Central memory CD8-positive, alpha-beta T cell (primary cell): ENCODE measurements at places on chromosomes 12 and 14.

- H3K27me3 ChIP-seq, result peaks cover 27% of the 10 kb centered on the region
- H3K4me3 ChIP-seq, result no peak overlapping the region
- H3K36me3 ChIP-seq, result peaks cover 4% of the 10 kb centered on the region
- DNase-seq, result no peak
Measured at GRCh38 chr14:24411443-24412389, 12.9 kb downstream of the NYNRIN start.

DNA sequence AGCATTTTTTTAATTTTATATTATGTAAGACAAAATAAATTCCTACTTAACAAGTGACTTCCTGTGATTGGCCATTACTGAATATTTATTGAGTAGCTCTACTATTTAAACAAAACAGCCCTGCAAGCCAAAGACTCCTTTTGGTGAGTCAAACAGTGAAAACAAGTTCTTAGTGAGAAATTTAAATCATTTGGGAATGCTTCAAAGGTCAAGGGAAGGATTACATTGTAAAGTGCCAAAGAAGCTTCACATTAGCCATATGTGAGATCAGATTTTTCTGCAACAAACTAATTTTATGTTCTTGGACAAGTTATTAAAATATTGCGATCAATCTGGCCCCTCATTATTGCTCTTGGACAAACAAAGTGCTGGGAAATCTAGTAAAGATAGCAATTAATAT is 795.4 kb upstream of the MGAT4C start:
- H3K4me1 ChIP-seq, result no peaks in the 10 kb centered on the region
- H3K4me3 ChIP-seq, result no peak overlapping the region
- H3K36me3 ChIP-seq, result no peaks in the 10 kb centered on the region
- no peaks in the 10 kb centered on the region for H3K27me3 ChIP-seq
- no peak overlapping the region for H3K27ac ChIP-seq
- DNase-seq, result no peak

DNA sequence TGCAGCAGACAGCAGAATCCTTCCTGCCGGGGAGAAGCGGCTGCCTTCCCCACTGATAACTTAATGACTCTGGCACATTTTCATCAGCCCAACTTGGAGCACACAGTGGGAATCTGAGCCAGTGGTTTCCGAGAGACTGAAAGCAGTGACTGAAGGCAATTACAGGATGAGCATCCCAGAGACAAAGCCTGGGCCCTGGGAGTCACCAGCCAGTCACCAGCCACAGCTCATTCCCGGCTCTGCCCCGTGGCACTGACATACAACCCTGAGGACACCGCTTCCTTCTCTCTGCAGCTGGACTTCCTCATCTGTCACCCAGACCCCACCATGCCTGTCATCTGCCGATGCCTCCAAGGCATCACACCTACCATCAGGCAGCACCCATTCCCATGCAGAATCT is 192.3 kb downstream of the DPF3 start:
- H3K4me3 ChIP-seq, result no peak overlapping the region
- H3K4me1 ChIP-seq, result no peaks in the 10 kb centered on the region
- DNase-seq, result no peak
- H3K36me3 ChIP-seq, result no peaks in the 10 kb centered on the region

DNA sequence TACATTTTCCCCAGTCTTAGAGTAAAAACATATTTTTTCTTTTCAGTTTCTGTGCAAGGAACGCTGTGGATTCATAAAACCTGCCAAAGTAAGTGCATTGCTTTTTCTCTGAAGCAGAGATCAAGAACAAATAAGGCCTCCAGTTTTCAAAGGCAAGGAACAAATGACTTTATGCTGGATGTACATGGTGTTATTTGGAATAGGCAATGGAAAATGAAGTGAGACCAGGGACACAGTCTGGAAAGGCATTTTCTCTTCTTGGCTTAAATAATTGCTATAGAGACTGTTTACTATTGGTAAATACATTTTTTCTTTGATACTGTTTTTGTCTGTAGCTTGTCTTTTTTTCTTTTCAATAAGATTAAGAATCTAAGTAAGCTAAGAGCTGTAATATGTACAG is 725.9 kb upstream of the MDGA2 start:
- no peak overlapping the region for H3K27ac ChIP-seq
- DNase-seq, result no peak
- H3K4me3 ChIP-seq, result no peak overlapping the region

DNA sequence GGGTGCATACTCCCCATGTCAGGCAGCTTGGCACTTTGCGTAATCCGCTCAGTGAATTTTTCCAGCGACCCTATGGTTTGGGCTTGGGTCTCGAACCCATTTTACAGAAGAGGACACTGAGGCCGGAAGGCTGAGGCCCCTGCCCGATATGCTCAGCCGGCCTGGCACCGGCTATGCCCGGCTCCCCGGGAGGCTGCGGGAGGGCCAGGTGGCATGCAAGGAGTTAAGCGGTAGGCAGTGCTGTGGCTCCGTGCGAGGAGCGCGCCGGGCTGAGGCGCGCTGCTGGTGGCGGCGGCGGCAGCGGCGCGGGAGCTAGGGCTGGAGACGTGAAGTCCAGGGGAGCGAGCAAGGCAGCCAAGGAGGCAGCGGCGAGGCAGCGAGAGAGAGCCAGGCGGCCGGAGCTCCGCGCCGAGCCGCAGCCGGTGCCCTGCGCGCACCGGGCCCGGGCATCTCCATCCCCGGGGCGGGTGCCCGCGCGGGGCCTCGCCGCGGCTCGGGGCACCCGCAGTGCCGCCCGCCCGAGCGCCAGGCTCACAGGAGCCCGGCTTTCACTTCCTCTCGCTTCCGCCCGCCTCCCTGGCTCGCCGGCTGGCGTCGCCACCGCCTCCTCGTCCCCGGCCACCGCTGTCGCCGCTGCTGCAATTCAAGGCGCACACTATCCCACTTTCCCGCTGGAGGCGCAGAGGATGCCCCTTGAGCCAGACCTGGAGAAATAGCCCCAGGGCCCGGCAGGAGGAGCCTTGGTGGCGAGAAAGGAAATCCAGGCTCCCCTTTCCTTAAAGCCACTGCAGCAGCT is at the start of gene WSCD2:
Gene WSCD2, plus strand, starts transcription at position 272 of the 796 bp plus-strand sequence. CDS start 66,545 bp downstream, outside the sequence.
- H3K27me3 ChIP-seq, result peaks cover 80% of the 10 kb centered on the region
- H3K4me3 ChIP-seq, result peak within 1 kb of the TSS; percentile 33
- no peak for DNase-seq
- H3K27ac ChIP-seq, result no peak within 1 kb of the TSS

- no peak for DNase-seq
- no peaks in the 10 kb centered on the region for H3K4me1 ChIP-seq
- no peak overlapping the region for H3K27ac ChIP-seq
- no peaks in the 10 kb centered on the region for H3K36me3 ChIP-seq
- no peaks in the 10 kb centered on the region for H3K27me3 ChIP-seq
Measured at GRCh38 chr14:90554341-90554740, 157.5 kb downstream of the CALM1 start.

- peaks cover 16% of the 10 kb centered on the region for H3K4me1 ChIP-seq
- H3K27ac ChIP-seq, result no peak overlapping the region
- peaks cover 7% of the 10 kb centered on the region for H3K36me3 ChIP-seq
- H3K27me3 ChIP-seq, result no peaks in the 10 kb centered on the region
Measured at GRCh38 chr12:3607039-3607720, 116.2 kb downstream of the PRMT8 start.

DNA sequence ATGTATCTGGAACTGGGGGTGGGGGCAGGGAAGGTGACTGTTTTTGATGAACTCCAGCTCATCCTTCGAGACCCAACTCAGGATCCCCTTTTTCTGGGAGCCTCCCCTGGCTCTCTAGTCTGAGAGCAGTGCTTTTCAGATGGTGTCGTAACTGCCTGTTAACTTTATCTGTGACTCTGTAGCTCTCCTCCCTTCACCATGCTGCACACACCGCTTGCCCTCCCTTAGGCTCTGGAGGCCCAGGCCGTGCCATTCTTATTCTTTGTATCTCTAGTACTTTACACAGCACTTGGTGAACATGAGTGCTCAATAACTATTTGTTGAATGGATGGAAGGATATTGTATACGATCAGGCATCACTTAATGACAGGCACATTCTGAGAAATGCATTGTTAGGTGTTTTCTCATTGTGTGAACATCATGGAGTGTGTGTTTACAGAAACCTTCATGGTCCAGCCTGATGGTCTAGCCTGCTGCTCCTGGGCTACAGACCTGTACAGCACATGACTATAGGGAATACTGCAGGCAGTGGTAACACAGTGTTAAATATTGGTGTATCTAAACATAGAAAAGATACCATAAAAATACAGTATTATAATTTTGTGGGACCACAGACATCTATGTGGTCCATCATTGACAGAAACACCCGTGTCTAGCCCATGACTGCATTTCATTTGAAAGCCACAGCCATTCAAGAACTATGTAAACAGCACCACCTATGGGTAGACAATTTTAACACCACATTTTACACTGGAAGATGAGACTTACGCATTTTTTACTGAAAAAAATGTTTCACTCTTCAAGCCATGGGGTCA is 91.8 kb downstream of the EML1 start:
- no peak overlapping the region for H3K27ac ChIP-seq
- H3K4me3 ChIP-seq, result no peak overlapping the region
- no peak for DNase-seq
- H3K27me3 ChIP-seq, result peaks cover 45% of the 10 kb centered on the region

- H3K4me1 ChIP-seq, result peaks cover 90% of the 10 kb centered on the region
- no peak for DNase-seq
Measured at GRCh38 chr12:104486943-104487819, 30.4 kb downstream of the CHST11 start.
